Breast epithelium (tissue), 4 donors: ENCODE measurements at places on chromosomes 12 and 14.

- peak; percentile 61 for DNase-seq
Measured at GRCh38 chr12:31323391-31324115, 2.4 kb downstream of the SINHCAF start.

DNA sequence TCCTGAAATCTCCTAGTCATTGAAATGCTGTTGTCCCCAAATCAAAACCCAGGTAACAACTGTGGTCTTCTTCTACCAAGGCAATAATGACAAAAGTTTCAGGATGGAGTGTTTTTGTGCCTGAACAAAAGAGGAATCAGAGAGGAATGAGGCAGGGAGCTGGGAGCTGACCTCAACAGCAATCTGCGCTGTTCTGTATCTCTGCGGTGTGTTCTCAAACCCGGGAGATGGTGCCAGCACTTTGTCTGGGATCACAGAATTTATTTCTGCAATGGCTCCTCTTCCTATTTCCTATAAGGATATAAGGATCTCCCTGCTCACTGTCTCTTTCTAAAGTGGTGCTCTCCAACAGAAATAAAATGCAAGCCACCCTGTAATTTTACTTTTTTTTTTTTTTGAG is 449 bp upstream of the GLT8D2 start:
- no peak for DNase-seq

GRCh38 chr12:30794591-30795409 is 40.0 kb upstream of the CAPRIN2 start:
- no peak for DNase-seq

- no peak for DNase-seq
Measured at GRCh38 chr12:70448371-70448770, 82.3 kb downstream of the KCNMB4 start.

DNA sequence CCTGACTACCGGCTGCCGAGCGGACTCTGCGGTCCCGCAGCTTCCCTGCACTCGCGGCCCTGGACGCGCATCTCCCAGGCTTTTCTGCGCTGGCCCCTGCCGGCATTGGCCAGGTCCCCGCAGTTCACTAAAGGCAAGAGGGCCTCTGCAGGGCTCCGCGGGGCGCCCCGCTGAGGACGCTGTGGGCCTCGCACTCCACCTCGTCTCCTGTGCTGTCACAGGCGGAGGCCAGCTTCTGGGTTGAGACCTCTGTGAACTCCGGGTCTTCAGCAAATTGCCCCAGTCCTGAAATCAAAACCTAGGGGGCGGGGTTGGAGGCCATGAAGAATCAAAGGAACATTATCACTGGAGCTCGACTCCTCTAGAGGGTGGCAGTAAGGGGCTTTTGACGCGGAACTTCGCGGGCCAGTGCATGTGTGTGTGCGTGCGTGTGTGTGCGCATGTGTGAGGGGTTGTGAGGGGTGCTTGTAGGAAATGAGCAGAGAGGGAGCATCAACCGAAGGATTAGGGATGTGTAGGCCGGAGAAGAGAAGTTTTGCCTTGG is 68.5 kb upstream of the CAPRIN2 start:
- DNase-seq = no peak

DNA sequence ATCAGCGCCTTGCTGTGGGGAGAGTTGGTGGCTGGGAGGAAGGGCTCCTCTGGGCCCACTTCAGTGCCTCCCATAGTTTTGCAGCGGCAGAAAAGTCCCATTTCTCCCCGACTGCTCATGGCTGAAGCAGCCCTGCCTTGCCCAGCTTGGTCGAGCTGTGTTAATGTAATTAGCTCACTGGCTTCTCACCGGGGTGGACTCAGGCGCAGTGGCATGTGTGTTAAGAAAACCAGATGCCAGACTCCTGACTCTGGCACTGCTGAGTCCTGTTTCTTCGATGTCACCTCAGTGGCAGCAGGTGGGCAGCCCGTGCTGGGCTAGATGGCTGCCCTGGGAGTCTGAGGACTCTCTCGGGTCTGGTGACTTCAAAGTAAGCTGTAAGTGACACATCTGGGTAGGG is 47.4 kb downstream of the CHST11 start:
- no peak for DNase-seq

DNA sequence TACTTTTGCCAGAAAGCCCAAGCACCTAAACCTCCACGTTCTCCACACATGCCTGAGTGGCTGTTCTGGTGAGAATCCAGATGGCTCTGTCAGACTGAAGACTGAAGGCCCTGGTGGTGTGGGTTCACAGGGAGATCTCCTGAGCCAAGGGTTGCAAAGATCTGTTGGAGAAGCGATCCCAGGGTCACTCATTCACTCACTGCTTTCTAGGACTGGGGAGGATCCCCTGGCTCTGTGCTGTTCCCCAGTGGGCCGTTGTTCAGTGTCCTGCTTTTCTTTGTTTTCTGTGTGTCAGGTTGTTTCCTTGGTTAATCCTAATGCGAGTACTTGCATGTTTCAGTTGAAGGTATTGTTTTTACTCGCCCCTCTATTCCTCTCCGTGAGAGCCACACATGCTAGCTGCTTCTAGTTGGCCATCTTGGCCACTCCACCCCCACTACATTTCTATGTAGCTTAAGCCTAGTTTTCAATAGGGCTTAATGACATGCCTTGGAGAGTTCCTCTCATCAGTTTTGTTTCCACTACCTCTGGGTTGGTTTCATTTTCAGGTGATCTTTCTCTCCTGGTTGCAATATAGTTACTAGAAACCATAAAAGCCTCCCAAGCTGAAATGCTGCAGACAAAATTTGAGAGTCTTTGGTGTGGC is 144.5 kb upstream of the SLC38A2 start:
- DNase-seq = no peak

DNA sequence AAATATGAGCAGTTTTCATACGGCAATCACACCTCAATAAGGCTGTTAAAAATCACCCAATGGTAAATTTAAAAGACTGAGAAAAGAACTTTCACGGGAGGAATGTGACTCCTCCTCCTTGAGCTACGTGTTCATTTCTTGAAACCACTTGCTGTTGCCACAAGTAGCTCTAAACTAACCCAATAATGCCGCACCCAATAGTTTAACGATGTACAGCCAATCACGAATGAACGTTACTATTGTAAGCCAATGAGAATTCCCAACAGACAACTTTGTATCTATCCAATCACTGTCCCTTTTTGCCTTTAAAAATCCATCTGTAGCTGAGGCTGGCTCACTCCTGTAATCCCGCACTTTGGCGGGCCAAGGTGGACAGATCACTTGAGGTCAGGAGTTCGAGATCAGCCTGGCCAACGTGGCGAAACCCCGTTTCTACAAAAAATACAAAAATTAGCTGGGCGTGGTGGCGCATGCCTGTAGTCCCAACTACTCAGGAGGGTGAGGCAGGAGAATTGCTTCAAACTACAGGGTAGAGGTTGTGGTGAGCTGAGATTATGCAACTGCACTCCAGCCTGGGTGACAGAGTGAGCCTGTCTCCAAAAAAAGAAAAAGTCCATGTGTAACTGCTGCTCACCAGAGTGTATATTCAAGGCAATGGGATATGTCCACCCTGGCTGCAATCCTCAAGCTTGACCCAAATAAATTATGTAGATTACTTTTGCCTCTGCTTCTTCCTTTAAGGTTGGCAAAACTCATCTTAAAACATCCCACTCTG is 24.4 kb upstream of the BTBD6 start:
- no peak for DNase-seq

GRCh38 chr14:79638672-79639266 is 572.5 kb downstream of the DIO2 start:
- DNase-seq = no peak

GRCh38 chr14:97924922-97925613 is 1127.9 kb downstream of the VRK1 start:
- DNase-seq = no peak

GRCh38 chr14:100376751-100377171 is 53.6 kb downstream of the SLC25A47 start:
- no peak for DNase-seq

DNA sequence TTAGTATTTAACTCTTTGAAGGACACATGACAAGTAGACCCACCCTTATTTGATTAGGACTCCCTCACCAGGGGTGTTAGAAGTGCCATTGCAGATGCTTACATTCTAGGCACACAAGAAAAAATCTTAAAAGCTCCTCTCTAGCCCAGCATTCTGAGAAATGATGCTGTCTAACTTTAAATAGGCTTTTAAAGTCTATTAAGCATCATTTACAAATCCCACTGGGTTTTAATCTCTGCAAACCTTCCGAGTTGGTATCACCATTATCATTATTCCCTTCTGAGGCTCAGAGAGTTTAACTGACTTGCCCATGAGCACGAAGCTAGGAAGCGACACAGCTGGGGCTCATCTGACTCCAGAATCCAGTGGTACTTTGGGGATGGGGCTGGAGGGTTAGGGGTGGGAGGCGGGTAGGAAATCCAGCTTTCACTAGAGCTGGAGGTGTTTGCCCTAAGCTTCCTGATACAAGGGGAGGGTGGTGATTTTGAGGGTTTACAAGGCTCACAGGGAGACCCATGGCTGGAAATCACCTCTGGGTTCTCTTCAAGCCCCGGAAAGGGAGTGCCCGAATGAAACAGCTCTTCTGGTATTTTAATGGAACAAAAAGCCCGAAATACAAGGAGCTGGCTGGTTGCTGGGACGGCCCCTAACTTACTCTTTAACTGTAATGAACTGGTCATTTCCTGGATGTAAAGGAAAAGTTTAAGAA is 109.2 kb upstream of the FUT8 start:
- no peak for DNase-seq

GRCh38 chr12:47214771-47215170 is 135.0 kb upstream of the AMIGO2 start:
- DNase-seq = no peak

DNA sequence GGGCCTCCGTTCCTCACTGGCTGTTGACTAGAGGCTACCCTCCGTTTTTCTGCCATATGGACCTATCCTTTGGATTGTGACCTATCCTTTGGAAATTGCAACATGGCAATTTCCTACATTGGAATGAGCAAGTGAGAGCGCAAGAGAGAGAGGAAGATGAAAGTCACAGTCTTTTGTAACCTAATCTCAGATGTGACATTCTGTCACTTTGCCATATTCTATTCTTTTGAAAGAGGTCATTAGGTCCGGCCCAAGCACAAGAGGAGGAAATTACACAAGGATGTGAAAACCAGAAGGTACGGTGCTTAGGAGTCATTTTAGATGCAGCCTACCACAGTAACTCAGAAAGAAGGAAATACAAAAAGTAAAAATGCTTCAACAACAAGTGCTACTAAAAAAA is 47.3 kb upstream of the SRP54 start:
- no peak for DNase-seq

DNA sequence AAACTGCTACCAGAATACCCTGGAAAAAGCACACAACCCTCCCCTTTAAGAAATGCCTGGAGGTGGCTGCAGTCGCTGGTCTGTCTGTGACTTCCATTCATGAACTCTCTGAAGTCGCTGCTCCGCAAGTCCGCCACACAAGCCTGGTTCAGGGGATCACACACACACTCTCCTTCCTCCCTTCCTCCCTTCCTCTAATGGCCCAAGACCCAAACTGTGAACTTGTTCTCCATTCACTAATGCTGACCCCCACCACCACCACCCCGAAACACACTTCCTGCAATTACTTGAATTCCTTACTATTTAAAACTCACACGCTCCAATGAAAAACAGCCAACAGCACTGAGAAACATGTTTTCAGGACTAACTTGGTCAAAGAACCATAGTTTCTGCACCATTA is 1.0 kb upstream of the LMO3 start:
- DNase-seq = no peak

DNA sequence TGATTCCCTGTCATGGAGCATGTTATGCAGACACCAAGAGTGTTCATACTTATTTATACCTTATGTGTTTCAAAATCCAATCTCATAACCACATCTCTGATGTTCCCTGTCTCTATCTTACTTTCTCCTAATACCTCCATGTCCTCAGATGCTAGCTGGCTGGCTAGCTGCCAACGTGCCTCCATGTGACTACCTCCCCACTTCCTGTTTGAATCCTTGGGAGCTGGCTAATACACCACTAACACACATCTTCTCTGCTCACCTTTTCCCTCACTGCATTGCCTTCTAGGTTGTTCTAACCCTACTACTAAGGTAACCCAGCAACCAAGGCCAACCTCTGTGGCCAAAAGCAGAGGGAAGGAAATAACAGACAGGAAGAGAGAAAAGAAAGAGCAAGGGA is 27.3 kb downstream of the TTC5 start:
- DNase-seq = no peak

DNA sequence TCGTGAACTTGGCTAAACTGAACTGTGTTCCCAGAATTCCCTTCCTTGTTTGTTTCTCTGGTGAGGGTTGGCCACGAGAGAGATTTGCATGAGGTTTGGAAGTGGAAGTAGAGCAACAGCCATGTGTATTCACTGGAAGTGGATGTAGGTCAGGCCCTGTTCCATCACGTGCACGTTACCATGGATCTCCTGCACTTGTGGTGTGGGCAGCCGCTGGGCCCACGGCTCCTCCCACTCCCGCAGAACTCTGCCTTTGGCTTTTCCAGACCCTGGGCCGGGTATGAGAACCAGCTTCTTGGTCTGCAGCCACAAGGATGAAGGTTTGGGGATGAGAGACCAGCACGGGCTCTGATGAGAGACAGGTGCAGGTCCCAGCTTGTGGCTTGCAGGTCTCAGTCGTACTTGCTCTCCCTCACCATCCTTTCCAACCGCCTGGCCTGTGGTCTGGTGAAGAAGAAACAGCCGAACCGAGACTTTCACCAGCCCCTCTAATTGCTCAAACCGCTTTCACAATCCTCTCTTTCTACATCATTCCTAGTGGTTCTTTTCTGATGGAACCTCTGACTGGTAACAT is 94.9 kb downstream of the DUSP16 start:
- no peak for DNase-seq

GRCh38 chr14:103008768-103009357 is 48.5 kb downstream of the CDC42BPB start:
- peak; percentile 48 for DNase-seq

- no peak for DNase-seq
Measured at GRCh38 chr14:76306131-76306530, 69.8 kb upstream of the ESRRB start.

GRCh38 chr14:77088645-77089044 is 9.4 kb upstream of the CIPC start:
- no peak for DNase-seq

DNA sequence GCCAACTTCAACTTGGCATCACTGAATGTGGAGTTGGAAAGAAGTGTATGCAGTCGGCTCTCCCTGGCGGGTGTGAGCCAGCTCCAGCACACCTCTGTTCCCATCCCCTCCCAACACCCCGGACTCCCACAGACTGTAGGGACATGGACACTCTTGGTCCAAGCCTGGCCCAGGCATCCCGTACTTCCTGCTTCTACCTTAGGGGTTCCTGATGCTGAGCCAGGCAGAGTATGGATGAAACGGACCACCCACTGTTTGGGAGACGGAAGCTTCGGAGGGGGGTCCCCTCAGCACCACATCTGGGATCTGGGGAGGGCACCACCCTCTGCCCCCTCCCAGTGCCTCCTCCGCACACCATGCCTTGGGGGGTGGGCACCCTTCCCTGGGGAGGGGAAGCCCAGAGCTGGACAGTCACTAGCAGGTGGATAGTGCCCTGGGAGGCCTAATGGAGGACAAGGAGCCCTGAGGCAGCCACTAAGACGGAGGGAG is 62.0 kb downstream of the LGMN start:
- DNase-seq = no peak

DNA sequence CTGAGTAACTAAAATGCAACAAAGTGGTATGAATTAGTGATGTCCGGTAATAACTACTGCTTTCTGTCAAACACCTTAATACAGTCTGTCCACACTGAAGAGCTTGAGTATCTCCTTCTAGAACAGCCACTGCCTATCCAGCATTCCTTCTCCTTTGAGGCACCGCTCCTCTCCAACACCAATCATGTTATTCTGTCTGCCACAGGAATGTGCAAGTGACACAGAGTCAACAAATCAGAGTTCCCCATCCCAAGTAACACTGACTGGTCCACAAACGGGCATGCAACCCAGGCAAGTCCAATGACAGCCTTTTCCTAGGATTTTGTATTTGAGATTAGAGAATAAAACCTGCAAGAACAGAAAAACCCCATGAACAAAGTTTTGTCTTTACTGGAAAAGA is 3.8 kb downstream of the GXYLT1 start:
- no peak for DNase-seq
